CD4-positive, alpha-beta T cell treated with Interleukin-15 for 4 hours (primary cell): ENCODE measurements at places on chromosomes 16 and 17.

- DNase-seq: no peak
Measured at GRCh38 chr17:33709881-33710280, 416.8 kb upstream of the ASIC2 start.

DNA sequence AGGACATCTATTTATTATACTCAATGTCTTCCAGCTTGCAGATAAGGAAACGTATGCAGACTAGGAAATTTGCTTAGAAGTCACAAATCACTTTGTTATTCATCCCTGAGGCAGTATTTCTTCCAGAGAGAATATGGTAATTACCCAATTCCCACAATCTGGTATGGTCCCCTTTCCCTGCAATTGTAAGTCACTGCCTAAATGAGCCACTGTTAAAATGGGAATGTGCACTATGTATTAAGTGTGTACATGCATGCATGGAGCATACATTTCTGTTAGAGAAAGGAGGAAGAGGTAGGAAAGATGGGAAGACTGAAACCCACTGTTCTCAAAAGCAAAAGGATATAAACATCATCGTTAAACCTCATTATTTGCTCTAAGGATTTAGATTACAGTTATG, 10.0 kb downstream of the NUFIP2 start:
- DNase-seq: no peak

- DNase-seq: no peak
Measured at GRCh38 chr17:34699181-34699580, 119.8 kb downstream of the TMEM132E start.

DNA sequence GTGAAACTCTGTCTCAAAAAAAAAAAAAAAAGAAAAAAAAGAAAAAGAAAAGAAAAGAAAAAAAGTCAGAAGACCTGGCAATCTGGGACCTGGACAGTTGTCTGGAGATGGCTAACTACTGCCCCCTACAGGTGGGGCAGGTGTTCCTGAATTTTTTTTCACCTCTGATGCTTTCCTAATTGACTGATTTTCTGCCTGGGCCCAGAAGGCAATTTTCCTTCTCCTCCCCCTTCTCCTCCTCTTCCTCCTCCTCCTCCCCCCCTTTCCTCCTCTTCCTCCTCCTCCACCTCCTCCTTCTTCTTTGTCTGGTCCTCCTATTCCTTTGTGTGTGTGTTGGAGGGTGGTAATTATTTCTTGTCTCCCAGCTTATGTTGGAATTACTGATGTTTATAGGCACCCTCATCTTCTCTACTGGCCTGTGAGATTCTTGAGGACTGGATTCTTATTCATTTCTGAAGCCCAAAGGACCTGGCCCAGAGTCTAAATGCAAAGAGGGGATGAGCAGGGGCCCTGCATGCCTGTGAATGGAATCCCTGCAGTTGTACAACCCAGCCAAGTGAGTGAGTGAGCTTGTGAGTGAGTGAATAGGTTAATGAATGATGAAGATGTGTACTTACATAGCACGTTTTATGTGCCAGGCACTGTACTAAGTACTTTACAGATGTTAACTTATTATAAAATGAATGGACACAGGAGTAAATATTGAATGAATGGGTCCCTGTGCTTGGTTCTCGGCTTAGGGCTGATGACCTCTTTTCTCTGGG, 26.9 kb downstream of the IRX5 start:
- no peak for DNase-seq

- no peak for DNase-seq
Measured at GRCh38 chr17:73356561-73357170, 44.9 kb upstream of the CDC42EP4 start.

GRCh38 chr16:51154271-51155171, 3.5 kb upstream of the SALL1 start:
- no peak for DNase-seq

DNA sequence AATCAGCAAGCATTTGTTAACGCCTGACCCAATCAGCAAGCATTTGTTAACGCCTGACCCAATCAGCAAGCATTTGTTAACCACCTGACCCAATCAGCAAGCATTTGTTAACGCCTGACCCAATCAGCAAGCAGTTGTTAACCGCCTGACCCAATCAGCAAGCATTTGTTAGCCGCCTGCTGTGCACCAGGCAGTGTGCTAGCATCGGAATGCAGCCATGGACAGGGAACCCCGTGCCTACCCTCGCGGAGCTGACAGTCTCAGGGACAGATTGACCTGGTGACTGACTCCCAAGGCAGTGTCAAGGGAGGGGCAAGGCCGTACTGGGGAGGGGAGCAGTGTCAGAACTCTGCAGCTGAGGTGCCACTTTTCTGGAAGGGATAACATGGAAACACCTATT, 66.9 kb downstream of the ABR start:
- DNase-seq: no peak

GRCh38 chr17:2335726-2336214, 487 bp downstream of the TSR1 start:
- no peak for DNase-seq

DNA sequence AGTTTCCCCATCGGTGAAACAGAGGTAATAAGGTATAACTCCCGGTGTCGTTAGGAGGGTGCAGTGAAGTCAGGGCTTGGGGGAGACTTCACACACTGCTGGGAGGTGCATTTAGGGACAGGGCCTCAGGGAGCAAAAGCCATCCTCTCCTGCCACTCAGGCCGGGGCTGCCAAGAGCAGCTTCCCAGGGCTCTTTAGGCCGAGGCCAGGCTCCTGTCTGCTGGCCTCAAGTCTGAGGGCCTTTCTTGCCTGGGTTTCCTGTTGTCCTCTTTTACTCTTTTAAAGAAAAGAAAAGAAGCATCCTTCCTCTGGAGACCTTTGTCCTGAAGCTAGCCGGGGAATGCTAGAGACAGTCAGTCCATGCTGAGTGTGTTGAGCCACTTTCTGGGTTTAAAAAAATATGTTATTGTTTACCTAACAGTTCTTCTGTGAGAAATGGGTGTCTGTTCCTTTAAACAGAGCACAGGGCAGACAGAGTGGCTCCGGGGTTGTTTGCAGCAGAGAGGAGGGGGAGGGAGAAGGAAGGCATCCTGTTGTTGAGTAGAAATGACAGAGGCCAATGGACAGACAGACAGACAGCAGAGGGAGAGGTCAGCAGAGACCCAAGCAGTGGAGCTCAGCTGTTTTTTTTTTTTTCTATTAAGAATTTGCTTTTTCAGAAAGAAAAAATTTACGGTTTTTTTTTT, 79.1 kb downstream of the C17orf67 start:
- no peak for DNase-seq

DNA sequence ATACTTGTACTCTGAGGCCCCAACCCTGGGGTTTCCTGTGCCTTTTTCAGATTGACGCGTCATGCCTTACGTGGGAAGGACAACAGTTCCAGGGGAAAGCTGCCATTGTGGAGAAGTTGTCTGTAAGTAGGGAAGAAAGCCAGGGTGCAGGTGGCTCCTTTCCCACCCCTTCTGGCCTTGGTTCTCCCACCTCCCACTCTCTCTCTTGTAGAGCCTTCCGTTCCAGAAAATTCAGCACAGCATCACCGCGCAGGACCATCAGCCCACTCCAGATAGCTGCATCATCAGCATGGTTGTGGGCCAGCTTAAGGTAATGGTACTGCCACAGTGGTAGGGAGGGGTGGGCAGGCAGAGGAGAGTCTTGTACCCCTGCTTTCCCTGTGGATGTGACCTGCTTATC, 4.6 kb upstream of the EDC4 start:
- no peak for DNase-seq

GRCh38 chr17:45227926-45228762, 6.5 kb downstream of the FMNL1 start:
- DNase-seq: no peak

DNA sequence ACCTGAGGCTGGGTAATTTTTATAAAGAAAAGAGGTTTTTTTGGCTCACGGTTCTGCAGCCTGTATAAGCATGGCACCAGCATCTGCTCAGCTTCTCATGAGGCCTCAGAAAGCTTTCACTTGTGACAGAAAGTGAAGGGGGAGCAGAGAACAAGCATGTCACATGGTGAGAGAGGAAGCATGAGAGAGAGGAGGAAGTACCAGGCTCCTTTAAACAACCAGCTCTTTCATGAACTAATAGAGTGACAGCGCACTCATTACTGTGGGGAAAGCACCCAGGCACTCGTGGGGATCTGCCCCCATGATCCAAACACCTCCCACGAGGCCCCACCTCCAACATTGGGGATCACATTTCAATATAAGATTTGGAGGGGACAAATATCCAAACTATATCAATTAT, 86.8 kb downstream of the USP32 start:
- DNase-seq: peak; percentile 12

- no peak for DNase-seq
Measured at GRCh38 chr16:68363658-68364521, 53.1 kb downstream of the PRMT7 start.

DNA sequence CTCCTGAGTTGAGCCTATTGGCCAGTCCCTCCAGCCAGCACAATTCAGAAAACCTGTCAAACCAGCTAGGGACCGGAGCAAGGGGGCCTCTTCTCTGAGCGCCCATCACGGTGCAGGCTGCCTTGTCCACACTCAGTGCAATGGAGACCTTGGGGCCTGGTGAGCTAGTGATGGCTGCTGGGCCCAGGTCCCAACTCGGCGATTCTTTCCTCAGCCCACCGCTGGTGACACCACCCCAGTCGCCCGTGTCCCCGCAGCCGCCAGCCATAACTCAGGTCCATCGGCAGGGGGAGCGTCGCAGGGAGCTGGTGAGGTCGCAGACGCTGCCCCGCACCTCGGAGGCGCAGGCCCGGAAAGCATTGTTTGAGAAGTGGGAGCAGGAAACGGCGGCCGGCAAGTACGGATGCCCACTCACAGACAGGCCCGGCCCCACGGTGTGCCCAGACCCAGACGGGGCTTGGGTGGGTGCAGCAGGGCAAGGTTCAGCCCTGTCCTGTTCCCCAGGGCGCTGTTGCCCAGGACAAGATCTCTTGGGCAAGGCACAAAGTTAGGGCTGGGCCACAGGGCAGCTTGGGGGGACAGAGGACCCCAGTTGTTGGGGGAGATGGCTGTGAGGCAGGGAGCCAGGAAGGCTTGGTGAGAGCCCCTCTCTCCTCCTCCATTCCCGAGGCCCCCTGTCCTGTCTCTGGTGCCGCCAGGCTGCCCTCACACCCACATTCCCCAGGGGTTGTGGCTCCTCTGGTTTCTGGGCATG, 10.8 kb downstream of the SMTNL2 start:
- DNase-seq: no peak

GRCh38 chr16:31868691-31869167, 4.9 kb upstream of the ZNF267 start:
- DNase-seq: peak; percentile 84

GRCh38 chr16:50499254-50499653, 48.9 kb upstream of the NKD1 start:
- DNase-seq: no peak

- DNase-seq: no peak
Measured at GRCh38 chr17:7704601-7705268, at the start of gene EFNB3. TSS of gene EFNB3 (plus strand) at chr17:7705202. CDS start at chr17:7705599, 397 bp downstream.

GRCh38 chr17:5283571-5284315, 1.7 kb downstream of the RABEP1 start:
- DNase-seq: no peak

DNA sequence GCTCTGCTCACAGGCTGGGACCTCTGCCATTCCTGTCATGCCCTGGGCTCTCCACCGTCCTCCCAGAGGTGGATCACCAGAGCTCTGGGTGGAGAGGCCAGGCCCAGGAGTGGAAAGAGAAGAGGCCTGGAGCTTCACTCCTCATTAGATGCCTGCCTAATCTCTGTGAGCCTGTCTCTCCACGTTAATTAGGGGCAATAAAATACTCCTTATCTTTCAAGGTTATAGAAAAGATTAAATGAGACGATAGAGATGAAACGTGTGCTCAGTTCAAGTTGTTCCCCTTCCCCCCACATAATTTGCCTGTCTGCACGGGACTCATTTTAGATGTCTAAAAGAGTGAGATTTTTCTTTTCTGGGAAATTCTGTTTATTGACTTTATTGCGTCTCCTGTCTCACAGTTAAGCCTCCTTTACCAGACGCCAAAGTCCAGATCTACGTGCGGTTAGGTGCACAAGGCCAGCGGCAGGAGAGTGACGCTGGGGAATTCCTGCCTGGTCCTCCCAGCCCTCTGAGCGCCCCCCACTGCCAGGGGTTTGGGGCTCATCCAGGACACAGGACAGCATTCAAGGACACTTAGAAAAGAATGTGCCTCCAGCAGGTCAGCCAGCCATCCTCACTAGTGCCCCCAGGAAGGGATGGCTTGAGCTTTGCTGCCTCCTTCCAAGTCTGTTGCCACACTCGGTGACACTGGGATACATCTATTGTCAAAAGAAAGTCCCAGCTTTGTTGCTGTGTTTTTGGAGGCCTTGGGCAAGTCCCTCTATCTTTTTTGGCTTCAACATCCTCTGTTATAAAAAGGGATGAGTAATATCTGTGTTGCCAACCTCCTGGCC, 42.3 kb downstream of the TBX4 start:
- no peak for DNase-seq

GRCh38 chr17:78641243-78641642, 64.0 kb upstream of the DNAH17 start:
- no peak for DNase-seq

DNA sequence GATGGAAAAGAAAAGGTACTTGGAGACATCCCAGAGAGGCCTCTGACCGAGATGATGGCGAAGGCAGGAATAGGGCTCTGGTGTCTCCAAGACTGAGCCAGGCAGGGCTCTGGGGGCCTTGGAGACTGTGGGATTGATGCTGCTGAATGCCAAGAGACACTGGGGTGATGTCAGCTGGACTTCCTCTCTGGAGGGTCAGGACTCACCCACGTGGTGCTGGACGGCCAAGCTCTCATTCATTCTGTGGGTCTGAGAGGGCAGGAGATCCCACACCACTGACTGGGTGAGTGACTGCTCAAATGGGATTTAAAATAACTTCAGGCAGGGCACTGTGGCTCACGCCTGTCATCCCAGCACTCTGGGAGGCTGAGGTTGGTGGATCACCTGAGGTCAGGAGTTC, 64.8 kb downstream of the NT5M start:
- DNase-seq: no peak

DNA sequence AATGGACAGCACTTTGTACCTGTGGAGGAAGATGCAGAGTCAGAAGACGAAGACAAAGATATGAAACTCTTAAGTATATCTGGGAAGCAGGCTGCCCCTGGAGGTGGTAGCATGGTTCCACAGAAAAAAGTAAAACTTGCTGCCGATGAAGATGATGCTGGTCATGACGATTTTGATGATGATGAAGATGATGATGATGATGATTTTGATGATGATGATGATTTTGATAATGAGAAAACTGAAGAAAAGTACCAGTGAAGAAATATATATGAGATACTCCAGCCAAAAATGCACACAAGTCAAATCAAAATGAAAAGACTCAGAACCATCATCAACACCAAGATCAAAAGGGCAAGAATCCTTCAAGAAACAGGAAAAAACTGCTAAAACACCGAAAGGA, 268.5 kb upstream of the EEF2KMT start:
- no peak for DNase-seq

- no peak for DNase-seq
Measured at GRCh38 chr17:76733618-76733957, 3.5 kb downstream of the SRSF2 start.

DNA sequence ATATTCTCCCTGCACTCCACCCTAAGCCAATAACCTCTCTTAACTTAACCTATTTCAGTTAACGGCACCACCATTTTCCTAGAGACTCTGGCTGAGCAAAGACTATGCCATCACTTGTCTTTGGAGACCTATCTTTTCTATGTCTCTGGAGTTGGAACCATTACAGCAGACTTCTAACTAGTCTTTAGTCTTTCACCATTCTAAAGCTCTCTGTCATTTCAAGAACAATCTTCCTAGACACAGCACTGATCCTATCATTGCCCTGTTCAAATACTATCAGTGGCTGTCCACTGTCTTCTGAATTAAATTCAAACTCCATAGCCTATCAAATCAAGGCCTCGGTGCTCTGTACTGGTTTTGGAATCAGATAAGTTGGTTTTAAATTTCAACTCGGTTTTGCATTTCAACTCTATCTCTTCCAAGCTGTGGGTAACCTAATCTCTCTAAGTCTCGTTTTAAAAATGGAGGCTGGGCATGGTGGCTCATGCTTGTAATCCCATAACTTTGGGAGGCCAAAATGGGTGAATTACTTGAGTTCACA, 31.9 kb downstream of the RNF43 start:
- no peak for DNase-seq
